ENCODE measurements at places on chromosomes 16 and 17.

GRCh38 chr16:9372934-9373890 lies 281.8 kb downstream of the HAPSTR1 start:
- no peak for DNase-seq

- DNase-seq = no peak
These were observed 79.7 kb downstream of the PLD6 start for GRCh38 chr17:17126131-17127110.

DNA sequence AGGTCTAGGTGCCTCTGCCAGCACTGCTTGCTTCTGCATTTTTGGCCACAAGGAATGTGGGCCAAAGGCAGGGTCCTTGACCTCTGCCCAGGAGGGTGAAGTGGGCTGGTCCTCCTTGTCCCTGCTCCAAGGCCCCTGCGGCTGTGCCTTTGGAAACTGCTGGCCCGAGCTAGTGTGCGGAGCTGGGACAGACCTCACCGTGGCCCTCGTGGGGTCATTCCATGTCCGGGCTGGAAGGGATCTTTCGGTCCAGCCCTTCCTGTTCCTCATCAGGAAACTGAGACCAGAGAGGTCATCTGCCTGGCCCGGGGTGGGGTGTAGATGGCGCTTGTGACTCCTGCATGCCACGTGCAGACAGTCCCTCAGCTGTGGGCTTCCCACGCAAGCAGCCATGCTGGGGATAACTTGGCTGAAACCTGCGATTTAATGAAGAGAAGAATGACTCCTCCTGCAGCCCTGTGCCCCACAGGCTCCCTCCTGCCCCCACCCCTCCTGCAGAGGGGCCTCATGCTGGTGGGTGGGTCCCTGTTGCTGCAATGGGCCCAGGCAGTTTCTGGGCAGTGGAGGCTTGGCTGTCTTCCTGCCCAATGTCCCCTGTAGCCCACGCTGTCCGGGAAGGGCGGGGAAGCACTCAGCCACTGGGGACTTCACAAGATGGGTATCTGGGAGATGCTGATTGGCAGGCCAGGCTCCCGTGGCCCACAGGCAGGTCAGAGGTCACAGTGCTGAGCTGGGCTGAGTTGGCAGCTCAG lies 245.2 kb downstream of the SEC14L1 start:
- DNase-seq = no peak

DNA sequence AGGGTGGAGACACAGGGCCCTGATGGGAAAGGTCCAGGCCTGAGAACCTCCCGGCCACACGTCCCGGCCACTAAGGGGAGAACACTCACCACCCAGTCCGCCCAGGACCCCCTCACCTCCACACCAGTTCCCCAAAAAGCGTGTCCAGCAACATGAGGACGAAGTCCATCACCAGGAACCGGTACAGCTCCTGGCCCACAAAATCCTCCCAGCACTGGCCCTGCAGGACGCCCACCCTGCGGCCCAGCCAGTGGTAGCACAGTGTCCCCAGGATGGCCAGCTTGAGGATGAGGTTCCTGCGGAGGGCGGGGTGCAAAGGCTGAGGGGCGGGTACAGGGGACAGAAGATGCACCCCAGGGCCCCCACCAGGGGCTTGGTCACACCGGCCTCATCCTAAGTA lies 8.0 kb downstream of the TMC6 start:
- no peak for DNase-seq

DNA sequence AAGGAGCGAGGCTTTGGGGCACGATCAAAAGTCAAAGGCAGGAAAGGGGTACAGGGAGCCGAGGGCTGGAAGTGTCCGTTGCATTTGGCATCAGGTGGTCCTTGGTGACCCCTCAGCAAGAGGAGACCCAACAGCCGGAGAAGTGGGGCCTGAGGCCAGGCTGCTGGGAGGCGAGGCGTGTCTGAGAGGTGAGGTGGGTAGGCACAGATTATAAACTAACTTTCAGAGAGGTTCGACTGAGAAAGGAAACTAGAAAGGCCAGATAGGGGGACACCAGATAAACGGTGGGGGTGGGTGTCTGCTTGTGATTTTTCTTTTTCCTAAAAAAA lies 3.6 kb downstream of the PECAM1 start:
- no peak for DNase-seq

DNA sequence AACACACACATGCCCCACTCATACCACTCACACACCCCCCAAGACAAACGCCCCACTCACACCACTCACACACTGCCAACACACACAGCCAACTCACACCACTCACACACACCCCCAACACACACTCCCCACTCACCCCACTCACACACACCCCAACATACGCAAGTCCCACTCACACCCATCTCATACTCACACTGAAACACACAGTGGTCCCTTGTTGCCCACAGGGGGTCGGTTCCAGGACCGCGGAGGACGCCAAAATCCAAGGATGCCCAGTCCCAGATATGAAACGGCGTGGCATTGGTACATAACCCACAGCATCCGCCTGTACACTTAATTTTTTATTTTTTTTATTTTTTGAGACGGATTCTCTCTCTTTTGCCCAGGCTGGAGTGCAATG lies 20.9 kb downstream of the RNF213 start:
- DNase-seq = no peak

GRCh38 chr17:34377078-34377823 lies 14.2 kb upstream of the CCL1 start:
- DNase-seq = no peak

DNA sequence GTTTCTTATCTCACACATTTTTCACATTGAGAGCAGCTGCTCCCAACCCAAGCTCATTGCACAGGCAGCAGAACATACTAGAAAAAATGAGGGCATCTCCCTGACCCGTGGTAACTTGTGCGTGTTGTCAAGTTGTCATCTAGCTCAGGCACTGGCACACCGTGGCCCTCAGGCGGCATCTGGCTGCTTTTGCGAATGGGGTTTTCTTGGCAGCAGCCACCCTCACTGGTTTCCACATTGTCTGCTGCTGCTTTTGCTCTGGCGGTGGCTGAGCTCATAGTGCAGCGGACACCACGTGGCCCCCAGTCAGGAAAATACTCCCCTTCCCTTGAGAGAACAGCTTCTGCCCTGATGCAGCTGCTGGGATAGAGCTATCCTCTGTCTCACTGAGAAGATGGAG lies 9.4 kb upstream of the TEDC2 start:
- no peak for DNase-seq

- DNase-seq = no peak
These were observed 30.6 kb downstream of the C17orf67 start for GRCh38 chr17:56803071-56803470.

DNA sequence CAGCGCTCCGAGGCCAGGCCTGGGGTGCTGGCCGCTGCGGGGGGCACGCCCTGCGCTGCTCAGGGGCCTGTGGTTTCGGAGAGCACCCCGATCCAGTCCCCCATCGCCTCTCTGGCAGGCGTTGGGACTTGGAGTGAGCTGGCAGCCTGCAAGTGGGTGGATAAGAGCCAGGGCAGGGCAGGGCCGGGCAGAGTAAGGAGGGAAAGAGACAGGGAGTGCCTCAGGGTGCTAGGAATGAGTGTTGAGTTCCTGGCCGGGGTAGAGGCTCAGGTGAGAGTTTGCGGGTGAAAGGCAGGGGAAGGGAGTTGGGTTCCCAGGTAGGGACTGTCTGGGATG lies 1.3 kb downstream of the CDH13 start:
- no peak for DNase-seq

DNA sequence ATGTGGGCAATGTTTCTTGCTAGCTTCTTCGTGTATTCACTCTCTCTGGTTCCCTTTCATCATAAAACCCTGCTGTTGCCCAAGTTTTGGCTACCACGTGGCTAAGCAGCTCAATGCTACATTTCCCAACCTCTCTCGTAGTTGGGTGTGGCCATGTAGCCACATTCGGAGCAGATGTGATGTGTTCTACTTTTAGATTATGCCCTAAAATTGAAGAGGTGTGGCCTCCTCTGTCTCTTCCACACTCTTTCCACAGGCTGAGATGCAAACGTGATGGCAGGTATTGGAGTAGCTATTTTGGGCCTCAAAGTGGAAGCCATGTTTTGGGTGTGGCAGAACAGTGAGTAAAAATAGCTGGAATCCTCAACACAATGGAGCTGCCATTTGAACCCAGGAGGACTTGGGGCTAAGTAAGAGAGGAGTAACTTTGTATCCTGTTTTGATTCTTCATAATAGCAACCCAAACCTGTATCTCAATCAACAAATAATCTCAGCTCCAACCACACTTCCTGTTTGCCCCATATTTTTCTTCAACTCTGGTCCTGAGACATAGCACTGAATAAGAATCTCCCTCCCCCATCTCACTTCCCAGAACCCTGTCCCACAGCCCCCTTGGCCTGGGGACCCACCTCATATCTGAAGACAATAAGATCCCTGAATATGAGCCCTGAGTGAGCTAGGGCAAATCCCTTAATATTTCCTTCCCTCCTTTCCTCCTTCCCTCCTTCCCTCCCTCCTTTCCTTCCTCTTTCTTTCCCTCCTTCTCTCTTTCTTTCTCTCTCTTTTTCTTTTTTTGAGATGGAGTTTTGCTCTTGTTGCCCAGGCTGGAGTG lies 4.0 kb downstream of the NUPR1 start:
- no peak for DNase-seq

DNA sequence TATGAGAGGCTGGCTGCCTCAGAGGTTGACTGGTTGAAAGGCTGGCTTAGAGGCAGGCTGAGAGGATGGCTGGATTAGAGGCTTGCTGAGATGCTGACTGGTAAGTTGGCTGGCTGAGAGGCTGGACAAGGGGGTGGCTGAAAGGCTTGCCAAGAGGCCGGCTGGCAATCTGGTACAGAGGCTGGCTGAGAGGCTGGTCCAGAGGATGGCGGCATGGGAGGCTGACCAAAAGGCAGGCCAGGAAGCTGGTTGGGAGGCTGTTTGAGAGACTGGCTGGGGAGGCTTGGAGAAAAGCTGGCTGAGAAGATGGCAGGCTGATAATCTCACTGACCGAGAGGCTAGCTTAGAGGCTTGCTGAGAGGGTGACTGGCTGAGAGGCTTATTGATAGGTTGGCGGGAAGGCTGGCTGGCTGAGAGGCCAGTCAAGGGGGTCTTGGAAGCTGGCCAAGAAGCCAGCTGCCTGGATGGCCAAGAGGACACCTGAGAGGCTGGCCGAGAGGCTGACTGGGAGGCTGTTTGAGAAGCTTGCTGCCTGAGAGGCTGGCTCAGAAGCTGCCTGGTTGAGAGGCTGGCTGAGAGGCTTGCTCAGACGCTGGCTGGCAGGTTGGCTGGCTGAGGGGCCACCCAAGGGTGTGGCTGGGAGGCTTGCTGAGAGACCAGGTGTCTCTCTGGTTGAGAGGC lies 34.2 kb upstream of the ACSM2B start:
- no peak for DNase-seq

DNA sequence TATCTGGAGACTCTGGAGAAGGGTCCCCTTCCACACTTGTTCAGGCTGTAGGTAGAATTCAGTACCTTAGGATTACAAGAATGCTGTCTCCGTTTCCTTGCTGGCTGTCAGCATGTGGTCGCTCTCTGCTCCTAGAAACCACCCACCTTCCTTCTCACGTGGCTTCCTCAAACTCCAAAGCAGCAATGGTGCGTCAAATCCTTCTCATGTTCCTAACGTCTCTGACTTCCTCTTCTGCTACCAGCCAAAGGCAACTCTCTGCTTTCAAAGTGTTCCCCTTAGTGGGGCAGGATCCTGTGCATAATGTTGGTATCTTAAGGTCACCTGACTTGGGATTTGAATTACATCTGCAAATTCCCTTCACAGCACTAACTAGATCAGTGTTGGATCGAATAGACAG lies 30.9 kb upstream of the DYNLRB2 start:
- no peak for DNase-seq

DNA sequence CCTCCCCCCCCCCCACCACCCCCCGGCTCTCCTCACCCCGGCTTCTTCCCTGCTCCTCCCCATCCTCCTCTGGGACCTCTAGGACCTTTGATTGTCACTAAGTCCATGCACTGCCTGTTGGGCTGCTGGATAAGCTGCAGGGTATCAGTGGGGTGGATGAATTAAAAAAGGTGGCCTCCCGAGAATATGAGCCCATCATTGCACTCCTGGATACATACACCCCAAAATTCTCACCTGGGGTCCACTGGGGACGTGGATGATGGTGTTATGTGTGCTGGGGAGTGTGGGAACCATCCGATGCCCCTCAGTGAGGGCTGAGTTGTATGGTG lies 88.8 kb downstream of the IRF8 start:
- DNase-seq = no peak

GRCh38 chr16:70437017-70437581 lies 1.8 kb downstream of the ST3GAL2 start:
- no peak for DNase-seq

DNA sequence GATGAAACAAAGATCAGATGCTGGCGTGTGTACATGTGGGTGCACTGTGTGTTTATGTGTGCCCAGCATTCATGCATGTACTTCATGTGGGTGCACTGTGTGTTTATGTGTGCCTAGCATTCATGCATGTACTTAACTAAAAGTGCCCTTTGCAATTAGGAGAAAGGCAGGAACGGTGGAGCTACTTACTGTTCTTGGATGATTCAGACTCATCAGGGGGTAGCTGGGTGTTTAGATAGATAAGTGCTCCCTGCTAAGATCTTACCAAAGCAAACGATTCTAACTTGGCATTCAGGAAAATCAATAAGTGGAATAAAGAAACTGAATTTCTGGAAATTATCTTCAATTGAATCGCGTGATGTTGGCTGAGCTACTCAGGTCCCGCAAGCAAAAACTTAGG lies 8.6 kb upstream of the MYH2 start:
- DNase-seq = no peak

GRCh38 chr17:47882247-47882646 lies 13.8 kb upstream of the SP2 start:
- no peak for DNase-seq

GRCh38 chr17:76384222-76384986 lies at the start of gene SPHK1:
Gene SPHK1, plus strand, starts transcription at chr17:76384609. Its CDS starts 1,036 bp downstream, at chr17:76385645.
- peak; percentile 97 for DNase-seq

DNA sequence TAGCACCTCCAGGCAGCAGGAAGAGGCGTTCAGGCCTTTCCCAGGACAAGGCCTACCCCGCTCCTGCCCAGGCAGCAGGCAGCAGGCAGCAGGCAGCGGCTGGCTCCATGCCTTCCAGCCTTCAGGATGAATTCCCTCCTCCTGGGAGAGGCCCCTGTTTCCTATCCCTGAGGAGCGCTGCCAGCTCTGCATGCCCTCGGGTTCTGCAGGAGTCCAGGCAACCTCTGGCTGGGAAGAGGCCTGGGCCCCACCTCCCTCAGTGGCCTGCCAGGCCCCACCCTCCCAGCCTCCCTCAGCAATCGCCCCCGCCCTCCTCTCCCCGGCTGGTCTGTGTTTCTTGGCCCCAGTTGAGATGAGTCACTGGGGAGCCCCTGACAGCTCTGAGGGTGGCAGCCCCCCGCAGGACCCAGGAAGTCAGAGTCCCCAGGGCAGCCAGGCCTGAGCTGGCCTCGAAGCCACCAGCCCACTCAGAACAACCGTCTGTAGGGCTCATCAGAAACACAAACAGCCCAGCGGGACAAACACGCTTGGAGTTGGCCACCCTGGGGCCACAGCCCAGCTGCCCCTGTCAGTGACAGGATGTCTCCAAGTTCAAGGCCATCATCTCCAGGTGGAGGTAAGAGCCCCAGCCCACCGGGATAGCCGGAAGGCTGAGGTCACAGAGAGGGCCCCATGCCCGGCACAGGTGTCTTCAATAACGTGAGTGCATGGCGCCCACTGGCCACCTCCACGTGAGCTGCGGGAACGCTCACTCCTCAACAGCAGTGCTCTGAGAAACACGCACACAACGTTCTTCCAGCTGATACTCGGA lies 39.5 kb upstream of the CIBAR2 start:
- peak; percentile 82 for DNase-seq
